ENCODE measurements at places on chromosomes 11 and 22.

- DNase-seq = peak; percentile 44
These were observed 1.1 kb upstream of the VPS37C start for GRCh38 chr11:61162092-61162941.

GRCh38 chr22:20439556-20439927 is 1.9 kb upstream of the SCARF2 start:
- no peak for DNase-seq

DNA sequence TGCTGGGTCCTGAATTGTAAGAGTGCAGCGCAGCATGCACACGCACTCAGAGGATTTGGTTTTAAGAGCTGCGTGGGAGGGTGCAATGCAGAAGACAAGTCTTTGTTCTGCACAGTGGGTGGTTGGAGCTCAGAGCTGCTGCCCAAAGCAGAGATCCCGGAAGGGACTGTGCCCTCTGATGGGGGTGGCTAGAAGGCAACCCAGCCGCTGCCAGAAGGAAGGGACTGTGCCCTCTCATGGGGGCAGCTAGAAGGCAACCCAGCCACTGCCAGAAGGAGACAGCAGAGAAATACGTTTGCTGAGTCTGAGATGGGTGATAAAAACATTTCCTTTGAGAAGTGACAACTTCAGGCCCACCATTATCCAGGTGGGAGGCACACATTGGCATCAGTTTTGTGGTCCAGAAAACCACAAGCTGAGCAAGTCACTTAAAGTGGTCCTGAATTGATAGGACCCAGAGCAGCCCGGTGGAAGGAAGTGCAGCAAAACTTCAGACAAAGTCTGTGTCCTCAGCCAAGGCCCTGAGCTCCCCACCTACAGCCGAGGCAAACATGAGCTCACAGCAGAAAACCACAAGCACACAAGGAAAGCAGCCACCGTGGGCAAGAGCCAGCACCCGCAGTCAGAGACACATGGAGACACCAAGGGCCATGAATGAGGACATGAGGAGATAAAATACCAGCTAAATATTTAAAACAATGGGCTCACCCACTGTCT is 4.3 kb downstream of the KRTAP5-6 start:
- no peak for DNase-seq

DNA sequence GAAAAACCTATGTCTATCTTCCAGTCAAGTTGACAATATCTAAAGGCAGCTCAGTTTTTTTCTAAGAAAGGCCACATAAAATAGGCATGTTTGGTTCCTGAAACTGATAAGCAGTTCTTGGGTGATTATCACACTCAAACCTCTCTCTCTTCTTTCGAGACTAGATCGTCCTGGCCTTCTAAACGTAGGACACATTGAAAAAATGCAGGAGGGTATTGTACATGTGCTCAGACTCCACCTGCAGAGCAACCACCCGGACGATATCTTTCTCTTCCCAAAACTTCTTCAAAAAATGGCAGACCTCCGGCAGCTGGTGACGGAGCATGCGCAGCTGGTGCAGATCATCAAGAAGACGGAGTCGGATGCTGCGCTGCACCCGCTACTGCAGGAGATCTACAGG is 15.1 kb downstream of the CDPF1 start:
- no peak for DNase-seq

DNA sequence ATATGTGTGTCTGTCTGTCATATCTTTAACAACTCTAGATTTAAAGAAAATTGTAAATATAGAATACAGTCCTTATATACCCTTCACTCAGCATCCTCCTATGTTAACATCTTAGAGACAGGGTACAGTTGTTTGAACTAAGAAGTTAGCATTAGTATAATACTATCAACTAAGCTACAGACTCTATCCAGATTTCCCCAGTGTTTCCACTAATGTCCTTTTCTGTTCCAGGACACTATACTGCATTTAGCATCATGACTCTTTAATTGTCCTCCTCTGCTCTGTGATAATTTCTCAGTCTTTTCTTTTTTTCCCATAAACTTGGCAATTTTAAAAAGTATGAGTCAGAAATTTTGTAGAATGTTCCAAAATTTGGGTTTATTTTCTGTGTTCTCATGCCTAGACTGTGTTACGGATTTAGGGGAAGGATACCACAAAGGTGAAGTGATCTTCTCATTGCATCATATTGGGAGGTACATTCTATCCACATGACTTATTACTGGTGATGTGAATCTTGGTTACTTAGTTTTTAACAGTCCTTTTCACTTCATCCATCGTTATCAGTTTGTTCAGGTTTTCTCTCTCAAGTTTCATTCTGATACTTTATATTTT is 168.4 kb downstream of the SBF2 start:
- no peak for DNase-seq

DNA sequence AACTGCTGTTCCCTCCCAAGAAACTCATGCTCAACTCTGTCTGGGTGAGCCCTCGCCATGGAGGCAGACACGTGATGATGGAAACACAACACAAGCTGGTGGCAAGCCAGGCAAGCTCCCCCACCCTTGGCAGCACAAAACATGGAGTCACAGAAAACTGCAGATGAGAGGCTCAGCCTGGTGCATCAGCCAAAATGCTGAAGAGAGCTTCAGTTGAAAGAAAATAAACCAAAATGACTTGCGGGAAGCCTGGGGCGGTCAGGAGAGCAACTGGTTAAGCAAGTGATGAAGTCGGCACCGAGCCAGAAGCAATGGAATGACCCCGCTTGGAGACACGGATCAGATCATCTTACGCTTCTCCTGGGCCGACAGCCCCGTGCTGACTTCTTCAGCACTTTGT is 68.3 kb downstream of the C11orf58 start:
- no peak for DNase-seq

DNA sequence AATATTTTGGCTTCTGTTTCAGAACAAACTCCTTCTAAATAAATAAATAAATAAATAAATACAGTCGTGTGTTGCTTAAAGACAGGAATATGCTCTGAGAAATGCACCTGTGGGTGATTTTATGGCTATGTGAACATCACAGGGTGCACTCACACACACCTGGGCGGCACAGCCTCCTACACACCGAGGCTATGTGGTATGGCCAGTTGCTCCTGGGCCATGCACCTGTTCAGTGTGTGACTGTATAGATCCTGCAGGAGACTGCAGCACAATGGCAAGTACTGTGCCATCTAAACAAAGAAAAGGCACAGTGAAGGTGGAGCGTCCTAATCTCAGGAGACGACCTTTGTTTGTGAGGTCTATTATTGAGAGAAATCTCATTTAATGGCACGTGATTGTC is 1281.1 kb downstream of the TBC1D22A start:
- DNase-seq = no peak

DNA sequence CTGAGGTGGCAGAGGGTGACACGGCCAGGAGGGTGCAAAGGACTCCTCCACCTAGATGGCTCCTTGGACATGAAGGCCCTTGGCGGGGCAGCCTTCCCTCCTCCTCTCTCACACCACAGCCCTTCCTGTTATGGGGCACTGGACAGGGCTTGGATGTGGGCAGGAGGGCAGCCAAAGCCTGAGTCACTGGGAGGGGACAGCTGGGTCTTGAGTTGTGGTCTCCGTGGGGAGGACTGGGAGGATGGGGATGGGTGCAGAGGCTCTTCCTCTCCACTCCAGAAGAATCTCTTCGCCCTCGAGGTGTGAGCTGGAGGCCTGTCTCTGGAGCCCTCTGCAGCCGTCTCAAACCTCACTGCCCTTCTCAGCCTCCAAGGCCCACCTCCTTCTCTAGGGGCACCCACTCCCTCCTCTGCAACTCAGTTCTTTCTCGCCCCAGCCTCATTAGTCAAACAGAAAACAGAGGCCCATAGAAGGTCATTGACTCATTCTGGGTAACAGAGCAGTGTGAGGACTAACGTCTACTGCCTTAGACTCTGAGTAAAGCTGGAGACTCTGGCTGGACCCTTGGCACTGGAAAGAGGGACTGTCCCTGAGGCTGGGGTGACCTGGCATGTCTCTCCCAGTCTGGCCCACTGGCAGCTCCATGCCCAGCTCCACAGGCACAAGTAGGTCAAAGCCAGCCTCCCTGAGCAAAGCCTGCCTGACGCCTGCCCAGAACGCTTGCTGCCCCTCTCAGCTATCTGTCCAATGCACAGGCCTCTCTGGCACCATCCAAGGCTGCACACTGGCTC is 47.5 kb upstream of the CDON start:
- DNase-seq = no peak

Data from SIG-M5 (cell line).